Hematopoietic multipotent progenitor cell treated with erythropoietin and hydrocortisone succinate and interleukin-3 and kit ligand, for 4 days (in vitro differentiated cells): ENCODE measurements at places on chromosomes 5 and 9.

- DNase-seq, result peak; percentile 56
Observed at GRCh38 chr9:124259158-124259808, 1.5 kb downstream of the NEK6 start.

- DNase-seq, result no peak
Observed at GRCh38 chr9:124001866-124002525, 9.6 kb upstream of the LHX2 start.

DNA sequence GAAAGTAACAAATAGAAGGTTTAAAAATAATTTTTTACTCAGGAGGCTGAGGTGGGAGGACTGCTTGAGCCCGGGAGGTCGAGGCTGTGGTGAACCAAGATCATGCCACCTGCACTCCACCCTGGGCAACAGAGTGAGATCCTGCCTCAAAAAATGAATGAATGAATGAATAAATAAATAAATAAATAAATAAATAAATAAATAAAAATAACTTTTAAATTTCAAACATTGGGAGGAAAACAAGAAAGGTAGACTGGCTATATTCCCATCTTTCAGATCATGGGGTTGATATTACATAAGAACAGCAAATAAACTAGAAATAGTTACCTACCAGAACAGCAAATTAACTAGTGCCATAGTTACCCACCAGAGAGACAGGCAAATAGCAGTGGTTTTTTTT is 75.7 kb downstream of the LHX2 start:
- DNase-seq, result no peak

DNA sequence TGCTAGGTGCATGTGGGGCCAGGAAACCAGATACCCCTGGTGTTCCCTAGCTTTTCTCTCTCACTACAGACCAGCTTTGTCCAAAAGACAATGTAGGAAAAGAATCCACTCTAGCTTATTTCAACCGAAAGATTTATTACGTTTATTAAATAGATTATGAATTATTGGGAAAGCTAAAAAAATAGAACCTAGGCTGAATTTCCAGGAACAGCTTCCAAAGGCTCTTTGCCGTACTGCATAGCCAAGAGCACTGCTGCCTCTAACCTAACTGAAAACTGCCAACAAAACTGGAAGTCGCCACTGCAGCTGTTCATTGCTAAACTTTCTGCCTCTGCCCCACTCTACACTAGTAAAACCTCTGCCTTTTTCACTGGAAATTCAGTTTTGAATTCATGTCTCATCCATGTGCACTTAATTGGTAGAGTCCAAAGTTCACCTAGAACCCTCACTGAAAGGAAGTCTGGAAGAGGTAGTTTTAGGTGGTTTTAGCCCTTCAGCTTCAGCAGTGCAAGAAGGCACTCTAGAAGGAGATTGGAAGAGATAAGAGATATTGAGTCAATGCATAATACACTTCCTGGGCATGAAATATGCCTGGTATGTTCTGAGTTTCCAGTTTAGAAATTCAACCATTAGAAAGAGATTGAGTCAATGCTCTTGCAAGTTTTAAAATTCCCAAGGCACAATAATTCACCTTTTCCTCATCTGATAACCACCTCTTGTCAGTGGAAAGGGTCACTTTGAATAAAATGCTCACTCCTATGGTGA is 927.9 kb downstream of the MAT2B start:
- no peak for DNase-seq

DNA sequence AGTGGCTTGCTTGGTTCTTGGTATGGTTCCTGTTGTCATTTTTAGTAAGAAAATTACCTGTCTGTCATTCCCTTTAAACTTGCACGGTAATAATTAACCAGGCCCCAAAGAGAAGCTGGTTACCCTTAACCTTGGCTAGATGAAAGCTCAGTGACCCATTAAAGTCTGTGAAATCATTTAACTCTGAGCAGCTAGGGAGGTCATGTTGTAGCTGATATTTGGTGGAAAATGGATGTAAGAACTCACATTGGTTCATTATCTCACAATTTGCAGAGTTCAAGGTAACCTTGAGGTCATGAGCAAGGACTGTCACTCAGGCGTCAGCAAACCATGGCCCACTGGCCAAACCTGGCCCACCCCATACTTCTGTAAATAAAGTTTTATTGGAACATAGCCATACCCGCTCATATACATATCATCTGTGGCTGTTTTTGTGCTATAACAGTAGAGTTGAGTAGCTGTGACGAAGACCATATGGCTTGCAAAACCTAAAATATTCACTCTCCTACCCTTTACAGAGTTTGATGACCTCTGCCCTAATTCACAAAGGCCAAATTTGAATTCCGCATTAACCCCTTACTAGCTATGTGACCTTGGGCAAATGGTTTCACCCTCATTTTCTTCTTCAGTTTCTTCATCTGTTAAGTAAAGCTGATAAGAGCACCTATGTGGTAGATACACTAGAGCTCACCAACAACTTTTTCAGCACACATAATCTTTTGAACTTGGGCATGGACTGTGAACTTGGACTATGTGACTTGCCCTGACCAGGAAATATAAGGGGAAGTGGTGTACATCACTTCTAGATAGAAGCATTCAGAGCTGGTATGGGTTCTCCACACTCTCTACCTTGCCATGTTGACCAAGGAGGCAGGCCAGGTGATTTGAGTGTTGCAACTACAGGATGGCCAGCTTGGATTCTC is 61.5 kb upstream of the CPEB4 start:
- no peak for DNase-seq

GRCh38 chr5:76401801-76402250 is 1.3 kb upstream of the IQGAP2 start:
- peak; percentile 60 for DNase-seq

GRCh38 chr5:76942581-76942980 is 10.3 kb upstream of the CRHBP start:
- peak; percentile 27 for DNase-seq

GRCh38 chr5:128539038-128539429 is 989 bp upstream of the FBN2 start:
- DNase-seq, result no peak

DNA sequence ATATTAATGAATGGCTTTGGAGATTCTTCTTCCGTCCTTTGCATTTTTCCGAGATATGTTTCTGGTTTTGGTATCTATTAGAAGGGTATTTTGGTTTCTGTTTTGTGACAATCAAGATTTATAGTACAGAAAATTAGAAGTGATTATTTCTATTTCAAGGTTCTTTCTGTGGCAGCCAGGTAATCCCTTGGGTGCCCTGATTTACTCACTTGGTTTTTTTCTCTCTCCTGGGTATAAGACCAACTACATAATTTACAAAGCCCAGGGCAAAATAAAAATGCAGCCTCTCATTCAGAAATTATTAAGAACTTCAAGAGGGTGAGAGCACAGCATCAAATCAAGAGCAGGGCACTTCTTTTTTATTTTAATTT is 2.0 kb upstream of the RNF14 start:
- no peak for DNase-seq

DNA sequence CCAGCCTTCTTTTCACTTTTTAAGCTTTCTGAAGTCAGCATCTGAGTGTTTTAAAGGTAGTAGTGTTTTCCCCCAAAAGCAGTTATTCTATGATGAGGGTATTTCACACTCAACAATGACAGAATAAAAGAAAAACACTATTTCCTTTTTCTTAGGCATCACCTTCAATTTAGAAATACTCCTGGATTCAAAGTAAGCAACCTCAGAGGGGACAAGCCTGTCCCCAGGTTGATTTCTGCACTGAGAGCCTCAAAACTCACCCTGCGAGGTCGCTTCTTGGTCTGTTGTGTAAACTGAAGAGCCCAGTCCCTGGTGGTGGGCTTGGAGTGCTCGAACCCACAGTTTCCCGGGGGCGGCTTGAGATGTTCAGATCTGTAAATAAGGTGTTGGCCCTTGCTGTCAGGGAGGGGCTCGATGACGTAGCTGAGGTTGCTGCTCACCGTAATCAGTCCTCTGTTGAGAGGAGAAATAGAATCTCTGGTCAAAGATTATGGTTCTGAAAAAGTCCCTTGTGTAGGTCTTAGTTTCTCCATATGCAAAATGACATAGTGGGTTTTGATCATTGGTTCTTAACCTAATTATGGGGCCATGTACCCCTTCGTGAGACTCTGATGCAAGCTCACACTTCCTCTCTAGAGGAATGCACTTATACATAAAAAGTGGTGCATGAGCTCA is 55.9 kb downstream of the ADAM19 start:
- no peak for DNase-seq

DNA sequence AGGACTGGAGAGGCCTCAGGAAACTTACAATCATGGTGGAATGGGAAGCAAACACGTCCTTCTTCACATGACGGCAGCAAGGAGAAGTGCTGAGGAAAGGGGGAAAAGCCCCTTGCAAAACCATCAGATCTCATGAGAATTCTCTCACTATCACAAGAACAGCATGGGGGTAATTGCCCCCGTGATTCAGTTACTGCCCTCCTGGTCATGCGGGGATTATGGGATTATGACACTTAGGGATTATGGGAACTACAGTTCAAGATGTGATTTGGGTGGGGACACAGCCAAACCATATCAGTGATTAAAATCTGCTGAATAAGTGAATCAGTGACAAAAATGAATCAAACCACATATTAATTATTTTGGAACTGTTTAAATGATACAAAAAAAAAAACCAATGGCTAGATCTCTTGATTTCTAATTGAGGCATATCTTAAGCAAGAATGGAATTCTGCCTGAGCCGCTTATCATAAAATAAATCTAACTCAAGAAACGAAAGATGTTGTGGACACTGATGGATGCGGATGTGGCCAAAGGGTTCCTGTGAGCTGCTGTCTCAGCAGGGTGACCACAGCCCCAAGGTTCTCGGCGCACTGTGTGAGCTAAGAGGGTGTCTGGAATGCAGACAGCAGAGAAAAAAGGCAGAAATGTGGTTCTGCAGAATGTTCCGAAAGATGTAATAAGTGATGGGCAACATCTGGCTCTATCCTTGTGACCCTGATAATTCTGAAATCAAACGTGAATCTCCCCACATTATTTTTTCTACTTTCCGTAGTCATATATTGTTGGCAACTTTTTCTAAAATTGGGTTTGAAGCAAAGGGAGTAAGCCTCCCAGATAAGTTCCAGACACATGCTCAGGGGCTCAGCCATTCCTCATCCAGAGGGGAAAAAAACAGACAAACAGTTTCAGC is 107.2 kb upstream of the ICE1 start:
- DNase-seq, result no peak

GRCh38 chr9:4080921-4081895 is 218.7 kb downstream of the GLIS3 start:
- DNase-seq, result no peak

DNA sequence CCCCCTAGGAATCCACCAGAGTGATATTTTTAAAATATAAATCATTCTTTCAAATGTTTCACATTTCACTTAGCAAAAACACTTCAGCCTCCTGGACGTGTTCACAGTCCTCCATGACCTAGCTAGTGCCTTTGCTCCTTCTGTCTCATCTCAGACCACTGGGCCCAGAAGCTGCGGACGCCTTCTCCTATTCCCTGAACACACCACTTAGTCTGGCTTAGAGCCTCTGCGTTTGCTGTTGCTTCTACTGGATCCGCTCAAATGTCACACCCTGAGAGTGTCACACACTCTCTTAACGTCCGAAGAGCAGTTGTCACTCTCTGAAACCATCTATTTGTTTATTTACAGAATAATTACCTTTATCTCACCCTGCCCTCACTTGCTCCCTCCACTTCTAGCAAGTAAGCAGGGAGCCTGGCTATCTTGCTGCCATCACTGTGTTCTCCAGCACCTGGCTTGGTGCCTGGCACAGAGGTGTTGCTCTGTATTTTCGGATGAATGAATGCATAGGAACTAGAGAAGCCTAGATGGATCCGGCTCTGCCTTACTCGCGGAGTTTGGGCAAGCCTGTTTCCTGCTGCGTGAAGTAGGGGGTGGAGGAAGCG is 1.2 kb upstream of the GRK6 start:
- DNase-seq, result no peak

- no peak for DNase-seq
Observed at GRCh38 chr9:127336506-127337352, 60.2 kb upstream of the SLC2A8 start.

DNA sequence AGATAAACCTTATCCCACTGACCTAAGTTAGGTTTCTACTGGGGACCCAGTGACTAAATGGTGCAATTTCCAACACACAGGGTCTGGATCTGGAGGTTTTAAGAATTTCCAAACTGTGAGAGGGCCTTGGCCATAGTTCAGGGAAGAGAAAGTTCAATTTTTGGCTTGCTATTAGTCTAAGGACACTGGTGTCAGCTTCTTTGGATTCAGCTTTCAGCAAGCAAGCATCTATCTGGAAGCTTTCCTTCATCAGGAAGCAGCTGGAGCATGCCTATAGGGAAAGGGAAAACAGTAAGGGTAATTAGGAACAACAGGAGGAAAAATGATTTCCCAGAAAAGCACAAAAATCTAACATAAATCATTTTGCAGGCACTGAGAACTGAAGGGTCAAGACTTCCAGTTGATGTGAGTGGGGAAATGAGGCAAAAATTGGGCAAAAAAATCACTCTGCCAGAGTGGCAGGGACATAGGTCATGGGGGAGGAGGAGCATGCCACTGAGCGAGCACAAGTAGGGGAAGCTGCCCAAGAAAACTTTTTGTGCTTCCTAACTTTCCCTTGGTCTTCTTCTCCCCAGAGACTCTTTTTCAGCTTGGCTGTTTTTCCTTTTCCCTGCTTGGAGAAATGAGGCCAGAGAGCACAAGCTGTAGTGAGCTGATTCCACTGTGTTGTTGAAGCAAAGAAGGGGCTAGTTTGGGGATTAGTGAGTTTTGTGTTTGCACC is 299.6 kb downstream of the FGF10 start:
- no peak for DNase-seq

DNA sequence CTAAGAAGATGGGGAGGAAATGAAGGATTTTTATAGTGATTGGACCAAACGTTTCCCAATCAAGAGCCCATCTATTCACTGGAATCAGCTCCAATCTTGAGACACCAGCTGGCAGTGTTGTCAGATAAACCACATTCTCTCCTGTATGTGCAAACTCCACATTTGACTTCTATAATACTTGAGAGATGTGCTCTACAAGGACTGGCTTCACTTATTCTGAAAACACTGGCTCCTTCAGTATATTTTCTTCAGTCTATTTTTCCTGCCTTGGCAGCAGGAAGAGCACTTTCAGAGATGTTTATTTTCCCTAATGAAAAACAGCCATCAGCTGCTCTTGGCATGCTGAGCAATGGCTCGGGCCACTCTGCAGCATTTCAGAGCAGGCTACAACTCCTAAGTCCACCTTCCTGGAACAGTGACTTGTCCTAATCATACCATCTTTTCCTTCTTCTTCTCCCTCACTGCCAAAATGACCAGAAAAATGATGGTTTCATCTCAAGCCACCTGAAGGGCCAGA is 96.9 kb upstream of the FSTL4 start:
- DNase-seq, result no peak

DNA sequence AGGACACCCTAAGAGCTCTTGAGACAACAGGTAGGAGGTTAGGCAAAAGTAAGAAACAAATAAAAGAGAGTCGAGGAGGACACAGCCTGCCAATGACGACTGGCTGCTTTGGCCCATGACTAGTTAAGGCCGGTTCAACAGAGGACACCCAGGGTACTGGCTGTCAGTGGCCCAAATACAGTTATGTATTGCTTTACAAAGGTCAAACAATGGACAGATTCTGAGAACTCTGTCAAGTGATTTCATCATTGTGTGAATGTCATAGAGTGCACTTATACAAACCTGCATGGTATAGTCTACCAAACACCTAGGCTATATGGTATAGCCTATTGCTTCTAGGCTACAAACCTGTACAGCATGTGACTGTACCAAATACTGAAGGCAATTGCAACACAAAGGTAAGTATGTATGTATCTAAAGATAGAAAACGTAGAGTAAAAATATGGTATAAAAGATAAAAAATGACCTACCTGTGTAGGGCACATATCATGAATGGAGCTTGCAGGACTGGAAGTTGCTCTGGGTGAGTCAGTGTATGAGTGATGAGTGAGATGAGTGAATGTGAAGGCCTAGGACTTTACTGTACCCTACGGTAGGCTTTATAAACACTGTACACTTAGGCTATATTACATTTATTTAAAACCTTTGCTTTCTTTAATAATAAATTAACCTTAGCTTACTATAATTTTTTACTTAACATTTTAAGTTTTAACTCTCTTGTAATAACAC is 6.5 kb upstream of the FAM81B start:
- no peak for DNase-seq
